ENCODE measurements at places on chromosomes 3 and 15.

GRCh38 chr3:31016196-31016595 is 121.7 kb upstream of the GADL1 start:
- no peak for DNase-seq

DNA sequence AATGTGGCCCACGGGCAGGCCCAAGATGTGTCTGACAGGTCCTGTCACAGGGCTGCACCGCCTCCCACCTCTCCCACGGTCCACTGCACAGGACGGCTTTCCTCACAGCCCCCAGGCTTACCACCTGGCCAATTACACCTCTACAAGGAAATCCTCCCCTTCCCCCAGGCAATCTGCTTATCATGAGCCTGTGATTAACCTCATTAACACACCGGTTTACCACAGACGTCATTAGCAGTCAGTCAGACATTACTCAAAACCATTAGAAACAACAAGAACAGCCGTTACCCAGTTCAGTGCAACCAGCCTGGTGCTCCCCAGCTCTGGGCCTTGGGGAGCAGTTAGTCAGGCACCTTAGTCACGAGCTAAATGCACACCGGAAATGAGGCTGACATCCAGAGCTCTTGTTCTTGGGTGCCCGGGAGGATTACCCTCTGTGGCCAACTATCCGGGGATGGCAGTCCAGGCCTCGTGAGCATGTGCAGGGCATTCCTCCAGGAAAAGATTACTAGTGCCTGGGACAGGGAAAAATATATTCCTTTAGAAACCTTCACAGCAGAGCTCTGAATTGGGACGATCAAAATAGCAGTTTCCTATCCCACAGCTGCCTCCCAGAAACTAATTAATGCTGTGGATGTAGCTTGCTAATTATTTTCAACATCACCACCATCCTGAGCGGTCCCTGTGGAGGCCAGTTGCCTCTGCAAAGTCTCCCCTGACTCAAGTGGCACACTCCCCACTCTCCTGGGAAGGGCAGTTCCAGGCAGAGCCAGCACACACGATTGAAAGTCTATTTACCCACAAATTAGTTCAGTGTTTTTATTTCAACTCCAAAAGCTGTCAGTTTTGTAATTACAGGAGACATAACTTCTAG is 117.4 kb upstream of the ZBED2 start:
- DNase-seq = no peak

DNA sequence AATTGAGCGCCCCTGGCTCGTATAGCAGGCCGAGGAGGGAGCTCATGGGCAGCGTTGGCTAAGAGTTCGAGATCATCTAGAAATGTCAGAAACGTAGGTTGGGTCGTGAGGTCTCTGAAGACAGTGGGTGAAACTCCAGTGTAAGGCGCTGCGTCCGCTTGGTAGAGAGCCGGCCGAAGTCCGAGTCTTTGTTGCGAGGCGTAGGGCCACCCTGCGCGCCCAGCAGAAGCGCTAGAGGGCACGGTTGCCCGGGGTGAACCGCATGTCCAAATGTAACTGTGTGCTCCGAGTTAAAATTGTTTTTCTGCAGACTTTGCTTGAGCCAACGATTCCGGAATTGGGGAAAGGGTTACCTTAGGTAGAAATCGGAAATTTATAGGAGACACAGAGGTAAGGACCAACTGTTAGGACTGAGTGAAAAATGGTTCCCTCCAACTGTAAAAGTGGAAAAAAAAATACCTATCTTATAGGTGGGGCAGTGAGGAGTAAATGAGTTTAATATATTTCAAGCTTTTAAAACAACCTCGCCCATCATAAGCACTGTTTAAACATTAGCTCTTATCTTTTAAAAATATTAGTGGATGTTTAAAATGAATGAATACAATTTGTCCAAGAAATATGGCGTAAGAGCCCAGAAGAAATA is 993 bp upstream of the SIAH2 start:
- DNase-seq = peak; percentile 6

GRCh38 chr3:35492841-35493240 is 146.5 kb upstream of the ARPP21 start:
- no peak for DNase-seq

DNA sequence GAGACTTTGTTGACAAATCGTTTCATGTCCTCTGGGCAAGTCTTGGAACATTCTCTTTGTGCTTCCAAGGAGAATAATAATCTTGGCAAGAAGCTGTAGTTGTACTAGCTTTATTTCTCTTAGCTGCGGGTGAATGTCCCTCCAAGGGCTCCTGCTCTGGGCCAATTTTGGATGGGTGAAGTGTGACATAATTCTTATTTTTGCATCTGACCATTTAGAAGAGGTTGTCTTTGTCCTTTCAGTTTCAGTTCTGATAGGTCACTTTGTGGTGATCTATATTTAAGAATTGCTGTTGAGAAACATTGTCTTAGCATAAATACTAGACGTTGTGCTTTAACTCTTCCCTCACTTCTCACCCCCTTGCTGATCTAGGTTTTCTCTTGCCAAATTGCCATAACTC is 164.8 kb upstream of the RORA start:
- DNase-seq = no peak

All from NCI-H1092 (cell line).